A673 (cell line): ENCODE measurements at places on chromosomes 3 and 15. TPM values are rescaled to one million over a fixed set of nuclear protein-coding genes. Genes with fewer than 3 reads are reported as not detected.

The PP2D1 gene
- not detected in 2 replicates for total RNA-seq

The C3orf22 gene
- not detected in 2 replicates for total RNA-seq

The ISLR2 gene
- 0.48 and 0.64 TPM in 2 replicates for total RNA-seq

The MUC20 gene
- 1.1 and 1.3 TPM in 2 replicates for total RNA-seq

The PRR20G gene
- not detected in 2 replicates for total RNA-seq

The TMEM158 gene
- 6.1 and 7.2 TPM in 2 replicates for total RNA-seq

The MST1R gene
- not detected in 2 replicates for total RNA-seq

DNA sequence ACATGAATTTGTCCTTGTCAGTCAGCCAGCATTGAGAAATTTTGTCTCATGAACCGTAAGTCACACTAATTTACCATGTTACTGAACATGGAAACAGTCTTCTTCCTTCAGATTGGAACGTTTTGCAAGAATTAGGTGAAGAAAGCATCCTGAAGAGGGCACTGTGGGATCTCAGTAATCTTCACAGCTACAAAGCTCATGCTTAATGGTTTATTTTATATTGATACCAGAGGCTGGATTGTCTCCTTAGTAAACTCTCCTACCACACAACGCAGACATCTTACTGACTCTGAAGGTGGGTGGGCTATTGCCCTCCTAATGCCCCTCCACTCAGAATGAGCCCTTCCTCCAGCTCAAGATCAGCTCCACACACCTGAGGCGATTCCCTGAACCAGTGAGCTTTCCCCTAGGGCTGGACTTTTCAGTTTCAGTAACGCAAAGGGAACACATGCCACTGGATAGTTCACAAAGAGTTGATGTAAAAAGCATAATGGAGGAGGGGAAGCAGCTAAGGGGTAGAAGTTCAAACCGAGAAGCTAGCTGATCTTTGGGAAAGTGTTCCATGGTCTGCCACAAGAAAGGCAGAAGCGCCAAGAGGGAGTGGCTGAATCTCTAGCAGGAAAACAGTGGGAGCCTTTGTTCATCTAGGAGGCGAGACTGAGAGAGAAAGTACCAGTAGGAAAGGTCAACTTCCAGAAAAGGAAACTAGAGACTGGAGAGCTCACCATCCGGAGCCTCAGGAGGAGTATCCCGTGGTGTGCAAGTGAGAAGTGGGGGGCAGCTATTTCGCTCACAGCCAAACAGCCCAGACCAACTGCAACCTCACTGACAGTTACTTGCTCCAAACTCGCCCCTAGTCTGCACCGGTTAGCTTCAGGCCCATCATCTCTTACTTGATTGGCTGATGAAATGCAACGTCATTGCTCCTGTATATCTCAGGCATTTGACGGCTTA, at the start of gene SLC9C1:
SLC9C1 (minus strand) TSS at position 849 of the 954 bp plus-strand sequence. CDS start 7,425 bp downstream, outside the sequence.
- no peak within 1 kb of the TSS for H3K27ac ChIP-seq
- no peaks in the 10 kb centered on the region for H3K27me3 ChIP-seq
- H3K36me3 ChIP-seq: no peaks in the 10 kb centered on the region
- DNase-seq: peak; percentile 77
- H3K4me1 ChIP-seq: peaks cover 4% of the 10 kb centered on the region
- peak within 1 kb of the TSS; percentile 12 for H3K4me3 ChIP-seq

DNA sequence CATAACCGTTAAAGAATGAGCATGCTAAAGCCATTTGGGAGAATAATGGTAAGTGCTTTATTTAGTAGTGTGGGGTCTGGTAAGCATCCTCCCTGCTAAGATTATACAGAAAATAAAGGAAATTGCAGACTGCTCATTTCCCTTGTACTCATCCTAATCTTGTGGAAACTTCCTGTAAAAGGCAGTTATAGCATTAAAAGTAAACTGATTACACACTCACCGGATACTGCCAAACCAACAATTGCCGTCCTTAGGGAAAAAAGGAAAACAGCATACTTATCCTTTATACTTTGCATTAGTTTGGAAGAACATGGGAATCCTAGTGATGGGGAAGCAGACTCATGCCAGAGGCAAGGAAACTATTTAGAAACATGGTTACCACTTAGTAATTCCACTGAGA, 5.3 kb upstream of the SPRED1 start:
- peak; percentile 90 for DNase-seq
- peaks cover 19% of the 10 kb centered on the region for H3K27me3 ChIP-seq
- no peak overlapping the region for H3K27ac ChIP-seq

GRCh38 chr3:41158947-41159346, 40.4 kb upstream of the CTNNB1 start:
- no peaks in the 10 kb centered on the region for H3K27me3 ChIP-seq
- H3K4me1 ChIP-seq: no peaks in the 10 kb centered on the region
- no peak for DNase-seq
- H3K4me3 ChIP-seq: no peak overlapping the region
- H3K27ac ChIP-seq: no peak overlapping the region
- H3K36me3 ChIP-seq: no peaks in the 10 kb centered on the region

GRCh38 chr15:49101536-49101935, 53.9 kb downstream of the COPS2 start:
- no peak overlapping the region for H3K4me3 ChIP-seq
- peaks cover 3% of the 10 kb centered on the region for H3K36me3 ChIP-seq
- no peaks in the 10 kb centered on the region for H3K4me1 ChIP-seq
- DNase-seq: no peak

- H3K4me1 ChIP-seq: no peaks in the 10 kb centered on the region
- no peaks in the 10 kb centered on the region for H3K27me3 ChIP-seq
- H3K27ac ChIP-seq: no peak overlapping the region
- DNase-seq: no peak
These were observed 81.1 kb downstream of the NUP210 start for GRCh38 chr3:13338996-13339395.

GRCh38 chr3:15659254-15659975, 57.9 kb downstream of the BTD start:
- no peak overlapping the region for H3K27ac ChIP-seq
- H3K4me3 ChIP-seq: no peak overlapping the region
- peak; percentile 73 for DNase-seq
- H3K4me1 ChIP-seq: no peaks in the 10 kb centered on the region
- H3K27me3 ChIP-seq: no peaks in the 10 kb centered on the region
- no peaks in the 10 kb centered on the region for H3K36me3 ChIP-seq

DNA sequence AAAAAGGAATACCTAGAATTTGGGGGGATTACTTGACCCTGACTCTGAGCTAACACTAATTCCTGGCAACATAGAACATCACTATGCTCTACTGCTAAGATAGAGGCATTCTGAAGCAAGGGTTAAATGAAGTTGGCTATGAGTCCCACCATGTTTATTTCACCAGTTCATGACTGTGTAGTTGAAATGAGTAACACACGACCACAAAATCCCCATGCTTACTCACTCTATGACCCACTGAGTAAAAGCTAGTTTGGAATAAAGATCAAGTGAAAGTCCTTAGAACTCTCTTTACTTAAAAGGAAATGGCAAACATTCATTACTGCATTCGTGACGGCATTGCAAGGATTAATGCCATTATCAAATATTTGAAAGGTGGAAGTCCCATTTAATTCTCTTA, 47.4 kb downstream of the MRPL46 start:
- no peaks in the 10 kb centered on the region for H3K36me3 ChIP-seq
- H3K4me3 ChIP-seq: no peak overlapping the region
- no peak overlapping the region for H3K27ac ChIP-seq
- DNase-seq: no peak
- no peaks in the 10 kb centered on the region for H3K4me1 ChIP-seq
- peaks cover 52% of the 10 kb centered on the region for H3K27me3 ChIP-seq

DNA sequence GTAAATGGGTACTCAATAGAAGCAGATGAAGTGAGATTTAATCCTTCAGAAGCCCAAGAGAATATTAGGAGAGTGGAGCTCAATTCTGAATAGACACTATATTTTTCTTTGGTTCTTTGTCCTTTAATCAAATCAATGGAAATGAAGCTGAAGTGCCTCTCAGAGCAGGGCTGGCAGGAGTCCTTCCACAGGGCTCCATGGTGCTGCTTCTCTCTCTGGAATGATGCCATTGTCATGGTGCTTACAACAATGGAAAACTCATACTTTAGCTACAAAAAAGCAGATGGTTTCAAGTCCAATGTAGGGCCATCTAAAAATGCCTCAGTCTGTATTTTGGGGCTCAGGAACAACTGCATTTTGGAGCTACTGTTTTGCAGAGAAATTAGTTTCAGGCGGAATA, 125.1 kb downstream of the SNRK start:
- no peaks in the 10 kb centered on the region for H3K36me3 ChIP-seq
- H3K4me3 ChIP-seq: no peak overlapping the region
- no peak for DNase-seq

- H3K4me3 ChIP-seq: no peak overlapping the region
- no peaks in the 10 kb centered on the region for H3K4me1 ChIP-seq
- H3K36me3 ChIP-seq: no peaks in the 10 kb centered on the region
- H3K27me3 ChIP-seq: no peaks in the 10 kb centered on the region
- DNase-seq: peak; percentile 91
- H3K27ac ChIP-seq: no peak overlapping the region
These were observed 8.9 kb upstream of the MAP3K13 start for GRCh38 chr3:185353823-185354614.

GRCh38 chr3:175255698-175256097, 396.6 kb downstream of the NAALADL2 start:
- H3K27ac ChIP-seq: no peak overlapping the region
- no peak overlapping the region for H3K4me3 ChIP-seq
- H3K36me3 ChIP-seq: no peaks in the 10 kb centered on the region

- H3K36me3 ChIP-seq: no peaks in the 10 kb centered on the region
- H3K27ac ChIP-seq: no peak overlapping the region
- no peak for DNase-seq
- H3K27me3 ChIP-seq: no peaks in the 10 kb centered on the region
- no peak overlapping the region for H3K4me3 ChIP-seq
These were observed 176.3 kb downstream of the ATP10A start for GRCh38 chr15:25686780-25687179.

GRCh38 chr15:98823012-98823458, 174.7 kb downstream of the IGF1R start:
- H3K4me1 ChIP-seq: peaks cover 6% of the 10 kb centered on the region
- no peaks in the 10 kb centered on the region for H3K27me3 ChIP-seq
- DNase-seq: peak; percentile 28
- H3K36me3 ChIP-seq: no peaks in the 10 kb centered on the region
- H3K27ac ChIP-seq: no peak overlapping the region

DNA sequence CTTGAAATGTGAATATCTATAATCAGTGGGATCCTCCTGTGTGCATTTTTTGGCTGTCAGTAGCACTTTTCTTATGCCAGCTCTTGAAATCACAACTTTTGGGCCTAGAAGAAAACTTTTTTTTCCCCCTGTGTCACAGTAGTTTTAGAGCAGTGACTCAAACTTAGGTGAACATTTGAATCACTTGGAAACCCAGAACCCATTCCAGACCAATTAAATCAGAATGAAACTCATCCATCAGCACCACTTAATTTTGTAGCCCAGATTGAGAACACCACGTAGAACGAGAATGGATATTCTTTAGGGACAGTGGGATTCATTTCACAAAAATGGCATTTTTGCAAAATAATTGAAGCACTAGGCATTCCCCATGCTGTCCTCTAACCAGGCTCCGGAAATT, 224.8 kb upstream of the NANOGP8 start:
- no peak for DNase-seq
- peaks cover 19% of the 10 kb centered on the region for H3K4me1 ChIP-seq

DNA sequence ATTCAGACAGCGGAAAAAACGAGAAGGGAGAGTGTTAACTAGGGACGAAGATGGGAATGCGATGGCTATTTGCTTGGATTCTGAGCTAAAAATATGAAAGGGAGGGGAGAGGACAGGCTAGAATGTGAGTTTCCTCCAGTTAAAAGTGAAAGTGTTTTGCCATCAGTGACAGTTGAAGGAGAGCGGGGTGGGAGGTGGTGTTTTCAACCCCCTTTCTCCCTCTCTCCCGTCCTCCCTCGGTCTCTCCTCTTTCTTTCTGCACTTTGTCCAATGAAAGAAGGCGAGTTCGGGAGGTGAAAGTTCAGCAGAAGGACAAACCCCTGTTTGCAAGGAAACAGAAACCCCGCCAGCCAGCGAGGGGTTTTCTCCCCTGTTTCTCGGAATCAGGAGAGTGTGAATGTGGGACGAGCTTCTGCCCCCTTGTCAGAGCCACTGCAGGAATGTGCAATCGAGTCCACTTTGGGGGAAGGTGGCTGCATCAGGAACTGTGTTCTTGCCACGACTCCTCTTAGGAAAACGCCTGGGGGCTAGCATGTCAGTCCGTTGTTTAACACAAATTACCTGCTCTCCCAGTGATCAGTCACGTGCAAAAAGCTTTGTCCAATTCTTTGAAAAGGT, 975 bp upstream of the FOXP1 start:
- H3K27me3 ChIP-seq: no peaks in the 10 kb centered on the region
- DNase-seq: peak; percentile 51
- H3K27ac ChIP-seq: peak overlapping the region; percentile 82
- H3K4me1 ChIP-seq: peaks cover 41% of the 10 kb centered on the region
